ENCODE measurements at places on chromosomes 4 and X. TPM values are rescaled to one million over a fixed set of nuclear protein-coding genes. Genes with fewer than 3 reads are reported as not detected.

- peaks cover 48% of the 10 kb centered on the region for H3K36me3 ChIP-seq
- no peak for DNase-seq
- H3K4me1 ChIP-seq = peaks cover 31% of the 10 kb centered on the region
- H3K27me3 ChIP-seq = no peaks in the 10 kb centered on the region
- H3K27ac ChIP-seq = no peak overlapping the region
Observed at GRCh38 chrX:153595859-153596857, 2.8 kb downstream of the CCNQ start.

- H3K27me3 ChIP-seq = no peaks in the 10 kb centered on the region
- no peak overlapping the region for H3K4me3 ChIP-seq
- no peaks in the 10 kb centered on the region for H3K36me3 ChIP-seq
- no peaks in the 10 kb centered on the region for H3K4me1 ChIP-seq
Observed at GRCh38 chr4:20217521-20217920, 34.2 kb upstream of the SLIT2 start.

DNA sequence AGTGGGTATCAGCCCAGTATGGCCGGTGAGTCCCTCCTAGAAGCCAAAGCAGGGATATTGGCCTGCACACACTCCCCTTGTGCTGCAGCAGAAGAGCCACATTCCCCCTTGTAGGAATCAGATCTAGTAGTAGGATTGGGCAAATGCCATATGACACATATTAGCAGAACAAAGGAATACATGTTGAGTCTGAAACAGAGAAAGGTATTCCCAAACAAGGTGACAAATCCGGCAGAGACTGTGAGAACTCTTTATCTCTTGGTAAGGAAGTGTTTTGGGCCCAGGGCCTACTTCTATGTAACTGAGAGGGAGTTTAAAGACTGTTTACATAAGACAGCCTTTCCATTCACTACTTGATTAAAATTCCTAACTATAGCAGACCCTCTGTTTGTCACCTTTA is 1382.0 kb downstream of the FAM133A start:
- DNase-seq = no peak
- no peak overlapping the region for H3K27ac ChIP-seq
- H3K27me3 ChIP-seq = no peaks in the 10 kb centered on the region
- no peaks in the 10 kb centered on the region for H3K4me1 ChIP-seq
- no peaks in the 10 kb centered on the region for H3K36me3 ChIP-seq

Gene SAGE1
- total RNA-seq = not detected

DNA sequence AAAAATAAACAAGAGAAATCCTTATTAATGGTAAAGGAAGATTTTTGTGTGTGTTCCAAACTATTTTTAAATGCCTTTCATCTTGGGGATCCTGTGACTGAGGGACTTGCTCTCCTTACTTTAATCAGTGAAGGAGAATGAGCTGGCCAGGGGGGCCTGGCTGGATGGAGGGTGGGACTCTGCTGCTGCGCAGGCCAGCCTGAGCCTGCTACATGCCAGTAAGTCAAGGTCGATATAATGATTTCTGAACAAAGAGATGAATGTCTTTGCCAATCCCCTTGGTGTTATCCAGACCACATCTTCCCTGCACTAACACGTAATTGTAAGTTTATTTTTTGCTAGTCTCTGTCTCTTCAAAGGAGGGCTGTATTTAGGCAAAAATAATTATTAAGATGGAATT is 1679.2 kb upstream of the TENM3 start:
- no peak overlapping the region for H3K27ac ChIP-seq
- H3K4me3 ChIP-seq = no peak overlapping the region
- DNase-seq = no peak

DNA sequence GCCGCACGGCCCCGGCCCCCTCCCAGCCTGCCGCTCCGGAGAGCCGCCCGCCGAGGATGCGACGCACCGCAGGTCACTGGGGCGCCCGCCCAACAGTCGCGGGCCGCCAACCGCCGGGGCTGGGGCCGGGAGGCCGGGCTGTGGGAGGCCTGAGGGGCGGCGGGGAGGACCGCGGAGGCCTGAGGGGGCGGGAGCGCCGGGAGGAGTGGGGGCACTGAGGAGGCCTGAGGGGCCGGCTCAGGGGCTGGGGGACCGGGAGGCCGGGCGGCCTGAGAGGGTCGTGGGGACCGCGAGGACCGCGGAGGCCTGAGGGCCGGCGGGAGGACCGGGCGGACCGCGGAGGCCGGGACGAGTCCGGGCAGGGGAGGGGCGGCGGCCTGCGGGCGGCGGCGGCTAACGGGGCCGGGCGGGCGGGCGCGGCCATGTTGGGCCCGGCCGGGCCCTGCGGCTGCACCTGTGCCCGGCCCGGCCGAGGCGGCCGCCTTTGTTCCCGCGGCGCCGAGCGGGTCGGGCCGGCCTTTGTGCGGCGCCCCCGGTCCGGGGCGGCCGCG is 353 bp downstream of the NSD2 start:
- H3K27ac ChIP-seq = peak overlapping the region; percentile 95
- peaks cover 12% of the 10 kb centered on the region for H3K4me1 ChIP-seq
- no peaks in the 10 kb centered on the region for H3K36me3 ChIP-seq

Gene RAB41
- not detected for total RNA-seq

Gene GYPE
- total RNA-seq = not detected

- peaks cover 22% of the 10 kb centered on the region for H3K4me1 ChIP-seq
- no peaks in the 10 kb centered on the region for H3K36me3 ChIP-seq
- H3K4me3 ChIP-seq = peak overlapping the region; percentile 84
- H3K27ac ChIP-seq = peak overlapping the region; percentile 94
Observed at GRCh38 chr4:83013420-83013867, 2.8 kb upstream of the LIN54 start.

- no peak overlapping the region for H3K27ac ChIP-seq
- H3K4me3 ChIP-seq = no peak overlapping the region
- H3K27me3 ChIP-seq = no peaks in the 10 kb centered on the region
- no peak for DNase-seq
Observed at GRCh38 chrX:9522378-9523155, 57.7 kb downstream of the TBL1X start.

DNA sequence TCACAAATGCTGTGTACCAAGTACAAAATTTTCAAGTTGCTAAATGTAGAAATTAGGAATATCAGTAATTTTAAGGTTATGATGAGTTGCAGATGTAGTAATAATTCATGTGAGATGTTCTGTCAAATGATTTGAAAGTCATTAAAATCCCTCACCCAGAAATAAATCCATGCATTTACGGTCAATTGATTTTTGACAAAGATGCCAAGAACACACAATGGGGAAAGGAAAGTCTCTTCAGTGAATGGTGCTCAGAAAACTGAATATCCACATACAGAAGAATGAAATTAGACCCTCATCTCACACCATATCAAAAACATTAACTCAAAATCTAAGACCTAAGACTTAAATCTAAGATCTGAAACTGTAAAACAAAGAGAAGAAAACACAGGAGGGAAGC is 12.9 kb upstream of the BMPR1B start:
- H3K4me1 ChIP-seq = no peaks in the 10 kb centered on the region
- no peak for DNase-seq
- no peaks in the 10 kb centered on the region for H3K27me3 ChIP-seq
- H3K27ac ChIP-seq = no peak overlapping the region
- no peaks in the 10 kb centered on the region for H3K36me3 ChIP-seq
- no peak overlapping the region for H3K4me3 ChIP-seq

DNA sequence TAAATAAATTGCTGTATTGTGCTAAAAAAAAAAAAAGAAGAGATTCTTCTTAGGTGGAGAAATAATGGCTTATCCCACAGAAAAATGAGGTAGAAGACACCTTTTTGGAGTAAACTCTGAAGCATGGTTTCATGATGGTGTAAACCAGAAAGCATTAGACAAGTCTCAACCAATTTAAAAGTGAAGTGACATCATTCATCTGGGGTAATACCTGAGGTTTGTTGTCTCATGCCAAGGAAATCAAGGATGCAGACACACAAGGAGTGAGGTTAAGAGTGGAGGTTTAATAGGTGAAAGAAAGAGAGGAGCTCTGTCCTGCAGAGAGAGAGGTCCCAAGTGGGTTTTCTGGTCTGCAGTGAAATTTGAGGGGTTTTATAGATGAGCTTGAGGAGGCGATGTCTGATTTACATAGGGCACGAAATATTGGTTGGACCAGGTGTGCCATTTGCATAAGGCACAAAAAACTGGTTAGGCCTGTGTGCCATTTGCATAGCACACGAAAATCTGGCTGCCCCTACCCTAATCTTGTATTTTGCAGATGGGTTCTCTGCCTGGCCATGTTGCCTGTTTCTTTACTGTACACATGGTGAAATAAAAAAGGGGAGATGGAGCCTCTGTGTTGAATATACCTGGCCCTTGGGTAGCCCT is 25.0 kb upstream of the CWH43 start:
- no peak for DNase-seq
- no peak overlapping the region for H3K27ac ChIP-seq
- H3K27me3 ChIP-seq = no peaks in the 10 kb centered on the region
- no peak overlapping the region for H3K4me3 ChIP-seq
- no peaks in the 10 kb centered on the region for H3K4me1 ChIP-seq

Gene EDNRA
- total RNA-seq = 4.6 TPM

DNA sequence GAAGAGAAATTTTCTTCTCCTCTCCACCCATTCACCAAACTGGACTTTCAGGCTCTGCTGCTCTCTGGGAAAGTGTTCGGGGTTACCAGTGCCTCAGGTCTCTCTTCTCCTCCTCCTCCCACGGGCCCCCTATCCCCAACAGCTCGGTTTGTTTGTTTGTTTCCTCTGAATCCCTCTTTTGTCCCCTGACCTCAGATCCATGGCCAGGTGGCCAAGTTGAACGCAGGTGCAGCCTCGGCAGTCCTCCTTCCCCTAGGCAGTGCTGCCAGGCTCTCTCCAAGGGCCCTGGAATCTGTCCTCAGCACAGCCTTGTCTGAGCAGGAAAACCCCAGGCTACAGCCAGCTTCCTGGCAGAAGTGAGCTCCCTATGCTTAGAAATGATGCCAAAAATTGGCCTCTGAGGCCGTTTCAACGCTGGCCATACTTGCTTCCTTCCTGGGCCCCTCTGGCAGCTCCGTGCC is 60.0 kb downstream of the FHDC1 start:
- H3K27ac ChIP-seq = no peak overlapping the region
- peaks cover 7% of the 10 kb centered on the region for H3K4me1 ChIP-seq
- no peak for DNase-seq
- H3K27me3 ChIP-seq = no peaks in the 10 kb centered on the region
- no peak overlapping the region for H3K4me3 ChIP-seq
- H3K36me3 ChIP-seq = no peaks in the 10 kb centered on the region

DNA sequence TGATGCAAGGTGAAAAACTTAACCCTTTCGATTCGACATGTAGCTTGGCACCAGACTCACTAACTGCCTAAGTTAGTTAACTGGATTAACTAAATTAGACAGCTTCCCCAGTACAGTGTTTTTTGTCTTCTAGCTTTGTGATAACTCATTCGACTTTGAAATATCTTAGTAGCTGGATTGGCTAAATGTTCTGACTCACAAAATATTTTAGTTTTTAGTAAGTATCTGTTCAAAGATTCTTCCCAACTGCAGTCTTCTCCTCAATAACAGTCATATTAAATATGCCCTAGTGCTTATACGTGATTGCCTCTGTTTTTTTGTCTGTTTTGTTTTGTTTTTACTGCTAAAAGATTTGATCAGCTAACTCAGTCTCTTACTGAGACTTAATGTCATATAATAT is 102.9 kb downstream of the KCNIP4 start:
- H3K36me3 ChIP-seq = no peaks in the 10 kb centered on the region
- no peaks in the 10 kb centered on the region for H3K27me3 ChIP-seq
- no peak for DNase-seq
- H3K27ac ChIP-seq = no peak overlapping the region
- no peak overlapping the region for H3K4me3 ChIP-seq

DNA sequence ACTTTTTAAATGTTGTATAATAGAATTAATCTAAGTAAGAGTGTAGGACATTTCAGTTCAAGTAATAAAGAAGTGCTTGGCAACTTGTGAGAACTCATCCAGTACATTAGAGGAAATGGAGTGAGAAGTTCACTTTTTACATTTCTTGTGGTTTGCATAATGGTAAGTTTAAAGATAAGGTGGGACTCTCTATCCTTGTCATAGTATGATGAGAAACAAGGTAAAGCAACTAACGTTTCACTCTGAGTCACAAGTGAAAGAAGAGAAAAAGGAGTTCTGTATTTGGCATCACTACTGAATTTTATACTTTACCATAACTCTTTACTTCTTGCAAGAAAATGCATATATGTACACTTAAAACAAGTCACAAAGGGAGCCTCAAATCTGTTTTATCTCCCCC is 219.4 kb downstream of the SLC4A4 start:
- no peak for DNase-seq
- H3K36me3 ChIP-seq = no peaks in the 10 kb centered on the region
- H3K27ac ChIP-seq = no peak overlapping the region
- no peaks in the 10 kb centered on the region for H3K4me1 ChIP-seq
- H3K4me3 ChIP-seq = no peak overlapping the region

DNA sequence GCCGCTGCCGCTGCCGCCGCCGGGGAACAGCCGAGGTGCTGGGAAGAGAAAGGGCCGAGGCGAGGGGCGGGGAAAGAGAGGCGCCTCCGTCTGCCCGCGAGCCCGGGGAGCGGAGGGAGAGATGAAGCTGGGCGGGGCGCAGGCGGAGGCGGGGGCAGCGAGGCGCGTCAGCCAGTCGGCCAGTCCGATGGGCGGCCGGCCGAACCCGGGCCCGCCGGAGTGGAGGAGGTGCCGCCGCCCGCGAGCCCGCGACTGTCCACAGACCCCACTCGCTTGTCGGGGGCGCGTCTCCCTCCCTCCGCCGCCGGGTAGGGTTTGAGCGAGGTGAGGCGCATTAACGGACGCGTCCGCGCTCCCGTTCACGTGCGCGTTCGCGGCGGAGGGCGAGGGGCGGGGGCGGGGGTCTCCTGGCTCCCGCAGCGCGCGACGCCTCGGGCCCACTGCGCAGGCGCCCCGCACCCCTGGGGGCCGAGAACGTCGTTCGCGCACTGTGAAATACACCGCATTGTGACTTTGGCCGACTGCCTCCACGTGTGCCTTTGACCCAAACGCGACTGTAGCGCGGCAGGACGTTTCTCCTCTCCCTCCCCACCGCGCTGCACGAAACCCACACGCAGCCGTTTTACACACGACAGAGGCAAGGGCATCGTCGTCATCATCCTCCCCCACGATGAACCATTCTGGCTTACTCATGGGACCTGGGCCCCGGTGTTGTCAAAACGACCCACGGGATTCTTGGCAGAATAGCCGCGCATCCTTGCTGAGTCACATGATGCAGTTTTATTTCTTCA is at the start of gene NUDT11:
Gene NUDT11 (minus strand): TSS at position 92 of the 791 bp plus-strand sequence. CDS start 148 bp downstream, outside the sequence.
- H3K36me3 ChIP-seq = no peaks in the 10 kb centered on the region
- H3K4me1 ChIP-seq = no peaks in the 10 kb centered on the region
- H3K27me3 ChIP-seq = no peaks in the 10 kb centered on the region
- H3K27ac ChIP-seq = peak within 1 kb of the TSS; percentile 60
- no peak for DNase-seq
- H3K4me3 ChIP-seq = peak within 1 kb of the TSS; percentile 74

GRCh38 chrX:129641941-129642340 is 12.8 kb downstream of the APLN start:
- no peak overlapping the region for H3K4me3 ChIP-seq
- H3K36me3 ChIP-seq = no peaks in the 10 kb centered on the region
- H3K27ac ChIP-seq = no peak overlapping the region
- H3K4me1 ChIP-seq = peaks cover 3% of the 10 kb centered on the region

DNA sequence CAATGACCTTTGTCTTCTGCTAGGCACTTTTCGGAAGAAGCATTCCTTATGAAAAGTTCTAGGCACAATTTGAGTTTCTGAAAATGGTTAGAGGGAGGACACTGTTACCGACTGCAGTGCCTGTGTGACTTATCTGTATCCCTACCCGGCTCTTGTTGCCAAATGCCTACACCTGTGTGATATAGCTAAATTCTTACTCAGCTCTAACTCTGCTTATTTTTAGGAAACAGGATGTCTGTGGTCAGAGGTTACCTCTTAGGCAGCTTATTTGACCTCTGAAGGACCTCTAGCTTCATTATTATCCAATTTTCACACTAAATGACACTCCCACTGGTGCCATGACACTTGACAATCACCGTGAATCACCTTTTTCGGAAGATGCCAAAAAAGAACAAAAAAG is 561.1 kb upstream of the SMIM31 start:
- no peak overlapping the region for H3K27ac ChIP-seq
- H3K4me1 ChIP-seq = no peaks in the 10 kb centered on the region
- no peak overlapping the region for H3K4me3 ChIP-seq

Gene MAGEA2
- total RNA-seq = not detected
